ENCODE measurements at places on chromosomes 2 and 18.

DNA sequence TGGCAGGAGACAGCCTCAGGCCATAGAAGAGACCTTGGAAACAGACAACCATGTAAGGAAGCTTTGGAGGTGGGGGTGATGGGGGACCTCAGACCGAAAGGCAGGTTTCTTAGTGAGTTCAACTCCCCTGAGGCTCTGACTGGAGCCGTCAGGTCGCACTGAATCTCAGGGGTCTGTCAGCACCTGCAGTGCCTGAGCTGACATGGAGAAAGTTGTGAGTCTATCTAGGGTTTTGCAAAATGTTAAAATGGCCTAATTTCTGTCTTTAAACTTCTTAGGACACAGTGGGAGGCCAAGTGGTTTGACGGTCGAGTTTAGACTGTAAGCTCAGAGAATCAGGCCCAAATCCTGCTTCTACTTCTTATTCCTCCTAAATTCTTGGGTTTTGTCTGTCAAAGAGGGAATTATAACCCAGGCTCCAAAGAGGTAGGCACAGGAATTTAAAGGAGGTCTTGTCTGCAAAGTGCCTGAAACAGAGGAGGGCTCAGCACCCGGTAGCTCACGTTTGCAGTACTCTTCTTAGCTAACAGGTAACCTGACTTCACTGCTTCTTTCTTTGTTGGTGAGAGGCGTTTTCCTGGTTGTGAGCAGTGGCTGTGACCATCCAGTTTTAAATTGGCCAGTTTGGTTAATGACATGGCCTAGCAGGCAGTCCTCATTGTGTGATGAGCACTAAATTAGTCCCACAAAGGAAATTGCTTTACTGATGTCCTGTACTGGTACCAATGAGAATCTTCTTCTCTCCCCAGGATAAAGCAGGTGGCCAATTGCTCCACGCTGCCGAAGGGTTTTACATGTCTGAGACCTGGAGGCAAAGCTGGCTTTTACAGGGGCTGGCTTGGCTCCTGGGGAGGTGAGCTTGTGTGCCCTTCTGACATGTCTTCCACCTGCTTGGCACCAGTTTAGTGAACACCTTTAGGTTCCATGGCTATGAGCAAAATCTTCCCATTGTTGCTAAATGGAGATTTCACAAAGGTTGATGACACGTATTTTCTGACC is 95.7 kb downstream of the MYCN start:
- DNase-seq = no peak

DNA sequence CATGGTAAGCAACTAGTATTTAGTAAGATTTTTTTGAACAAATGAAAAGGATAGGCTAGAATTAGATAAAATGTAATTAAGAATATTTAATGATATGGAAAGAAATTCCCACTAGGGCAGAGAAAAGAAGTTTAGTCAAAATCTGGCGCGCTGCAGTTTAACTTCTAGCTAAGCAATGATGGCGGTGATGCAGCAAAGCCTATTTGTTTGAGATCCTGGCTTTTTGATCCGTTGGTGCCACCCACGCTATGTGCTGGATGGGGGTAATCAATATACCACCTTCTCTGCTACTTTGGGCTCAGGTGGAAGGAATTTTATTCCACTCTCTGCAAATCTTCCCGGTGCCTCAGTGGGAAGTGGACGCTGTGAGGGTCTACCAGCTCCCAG is 421 bp upstream of the FAM171B start:
- DNase-seq = no peak

GRCh38 chr18:35753306-35753910 is 171.9 kb downstream of the GALNT1 start:
- DNase-seq = no peak

- DNase-seq = no peak
Observed at GRCh38 chr2:26536371-26537068, 58.6 kb upstream of the OTOF start.
